ENCODE measurements at places on chromosomes 6 and 20.

DNA sequence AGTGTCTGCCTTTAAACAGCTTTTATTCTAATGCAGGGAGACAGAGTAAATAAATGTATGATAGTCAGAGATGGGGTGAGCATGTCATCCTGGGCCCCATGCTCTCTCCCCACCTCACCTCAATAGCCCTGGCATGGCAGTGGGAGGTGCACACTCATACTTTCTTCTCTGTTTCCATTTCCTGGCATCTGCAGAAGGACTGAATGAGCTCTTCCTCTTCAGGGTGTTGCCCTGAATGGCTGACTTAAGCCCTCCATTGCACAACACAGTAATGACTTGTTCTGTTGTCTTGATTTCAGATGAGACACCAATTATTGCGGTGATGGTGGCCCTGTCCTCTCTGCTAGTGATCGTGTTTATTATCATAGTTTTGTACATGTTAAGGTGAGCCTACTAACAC lies 57.0 kb upstream of the GNRH2 start:
- DNase-seq = no peak

- no peak for DNase-seq
These were observed 88.7 kb downstream of the ARHGAP18 start for GRCh38 chr6:129621252-129621651.

- DNase-seq = no peak
These were observed 45.6 kb upstream of the ARFGEF2 start for GRCh38 chr20:48875914-48876240.

- no peak for DNase-seq
These were observed 2.0 kb downstream of the NEDD9 start for GRCh38 chr6:11230158-11231107.

GRCh38 chr6:90413867-90414266 lies 117.2 kb upstream of the BACH2 start:
- no peak for DNase-seq

DNA sequence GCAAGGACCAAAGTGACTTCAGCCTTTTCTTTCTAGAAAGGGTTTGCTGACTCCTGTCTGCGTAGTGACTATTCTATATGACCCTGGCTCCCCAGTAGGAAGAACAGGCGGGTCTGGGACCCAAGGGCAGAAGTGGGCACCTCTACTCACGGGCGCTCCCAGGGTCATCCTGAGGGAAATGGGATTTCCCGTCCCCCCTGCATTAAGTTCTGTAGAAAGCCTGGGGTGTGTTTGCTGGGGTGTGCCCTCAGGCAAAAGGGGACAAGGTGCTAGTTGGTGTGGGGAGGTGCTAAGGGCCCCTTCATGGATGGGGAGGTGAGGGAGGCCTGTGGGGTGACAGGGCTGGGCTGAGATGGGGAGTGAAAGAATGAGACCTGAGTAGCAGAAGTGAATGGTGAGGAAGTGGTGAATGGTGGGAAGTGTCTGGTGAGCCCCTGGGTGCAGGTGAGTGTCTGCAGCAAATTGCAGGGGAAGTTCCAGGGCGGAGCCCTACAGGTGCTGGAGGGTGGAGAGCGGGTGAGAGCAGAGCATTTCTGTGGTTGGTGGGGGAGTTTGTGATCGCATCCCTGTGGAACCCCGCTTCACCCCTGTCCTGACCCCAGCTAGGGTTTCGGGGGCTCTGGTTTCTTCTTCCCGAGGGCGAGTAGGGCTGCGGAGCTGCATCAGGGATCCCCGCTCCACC lies 21.1 kb downstream of the RAET1L start:
- DNase-seq = no peak

DNA sequence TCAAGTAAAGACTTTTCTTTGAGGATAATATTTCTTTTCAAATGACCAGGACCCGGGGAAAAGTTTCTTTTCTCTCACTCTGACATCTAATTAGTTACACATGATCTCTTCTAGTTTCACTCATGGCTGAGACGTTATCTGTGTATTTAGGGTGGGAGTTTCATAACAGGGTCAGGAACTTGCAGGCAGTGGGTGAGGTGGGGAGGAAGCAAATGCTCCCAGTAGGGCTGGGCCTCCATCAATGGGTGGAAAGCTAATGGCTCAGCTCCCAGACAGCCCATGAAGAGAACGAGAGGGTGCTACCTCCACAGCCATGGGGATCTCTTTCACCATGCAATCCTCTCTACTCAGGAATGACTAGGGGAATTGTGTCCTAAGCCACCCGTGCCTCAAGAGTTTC lies 119.3 kb downstream of the F13A1 start:
- no peak for DNase-seq

DNA sequence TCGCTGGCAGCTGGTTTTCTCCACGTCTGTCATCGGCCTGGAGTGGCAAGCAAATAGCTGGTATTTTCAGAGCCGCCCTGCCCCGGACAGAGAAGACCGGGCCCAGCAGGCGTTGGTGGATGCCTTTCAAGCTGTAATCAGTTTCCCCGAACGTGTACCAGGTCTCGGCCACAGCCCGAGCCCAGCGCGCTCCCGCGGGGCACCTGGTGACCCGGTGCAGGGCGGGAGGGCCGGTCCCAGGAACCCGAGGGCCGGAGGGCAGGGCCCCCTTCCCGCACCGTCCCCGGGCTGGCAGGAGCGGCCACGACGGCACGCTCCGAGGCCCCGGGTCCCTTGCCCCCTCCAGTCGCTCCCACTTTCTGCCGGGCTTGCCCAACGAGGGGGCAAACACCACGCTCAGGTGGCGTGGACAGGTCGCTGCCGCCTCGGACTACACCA lies 348 bp upstream of the PYGB start:
- peak; percentile 66 for DNase-seq

DNA sequence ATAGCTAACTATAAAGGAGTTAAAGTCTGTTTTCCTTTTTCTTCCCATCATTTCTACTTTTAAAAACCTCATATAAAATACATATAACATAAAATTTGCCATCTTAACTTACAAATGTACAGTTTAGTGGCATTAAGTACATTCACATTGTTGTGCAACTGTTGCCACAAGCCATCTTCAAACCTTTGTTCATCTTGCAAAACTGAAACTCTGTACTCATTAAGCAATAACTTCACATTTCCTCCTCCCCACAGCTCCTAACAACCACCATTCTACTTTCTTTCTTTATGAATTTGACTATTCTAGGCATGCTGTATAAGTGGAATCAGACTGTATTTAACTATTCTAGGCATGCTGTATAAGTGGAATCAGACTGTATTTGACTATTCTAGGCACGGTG lies 4.5 kb downstream of the CCDC170 start:
- DNase-seq = peak; percentile 25

- DNase-seq = no peak
These were observed 45.2 kb downstream of the PPP1R3G start for GRCh38 chr6:5130135-5130866.

DNA sequence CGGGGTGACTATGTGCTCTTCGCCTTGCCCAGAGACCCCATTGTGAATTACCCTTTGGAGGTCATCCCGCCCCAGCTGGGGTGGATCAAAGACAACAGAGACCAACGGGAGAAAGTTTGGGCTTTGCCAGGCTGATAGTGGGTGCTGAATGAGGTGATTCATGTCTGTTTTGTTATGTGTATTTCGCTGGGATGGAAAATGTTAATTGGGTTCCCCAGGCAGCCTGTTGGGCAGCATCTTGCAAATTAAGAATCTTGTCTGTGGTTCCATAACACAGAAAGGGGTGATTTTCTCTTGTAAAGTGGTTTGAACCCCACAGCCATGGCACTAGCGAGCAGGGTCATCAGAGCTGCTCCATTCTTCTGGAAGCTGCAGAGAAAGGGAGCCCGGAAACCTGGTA lies 63.1 kb upstream of the UNC93A start:
- no peak for DNase-seq

DNA sequence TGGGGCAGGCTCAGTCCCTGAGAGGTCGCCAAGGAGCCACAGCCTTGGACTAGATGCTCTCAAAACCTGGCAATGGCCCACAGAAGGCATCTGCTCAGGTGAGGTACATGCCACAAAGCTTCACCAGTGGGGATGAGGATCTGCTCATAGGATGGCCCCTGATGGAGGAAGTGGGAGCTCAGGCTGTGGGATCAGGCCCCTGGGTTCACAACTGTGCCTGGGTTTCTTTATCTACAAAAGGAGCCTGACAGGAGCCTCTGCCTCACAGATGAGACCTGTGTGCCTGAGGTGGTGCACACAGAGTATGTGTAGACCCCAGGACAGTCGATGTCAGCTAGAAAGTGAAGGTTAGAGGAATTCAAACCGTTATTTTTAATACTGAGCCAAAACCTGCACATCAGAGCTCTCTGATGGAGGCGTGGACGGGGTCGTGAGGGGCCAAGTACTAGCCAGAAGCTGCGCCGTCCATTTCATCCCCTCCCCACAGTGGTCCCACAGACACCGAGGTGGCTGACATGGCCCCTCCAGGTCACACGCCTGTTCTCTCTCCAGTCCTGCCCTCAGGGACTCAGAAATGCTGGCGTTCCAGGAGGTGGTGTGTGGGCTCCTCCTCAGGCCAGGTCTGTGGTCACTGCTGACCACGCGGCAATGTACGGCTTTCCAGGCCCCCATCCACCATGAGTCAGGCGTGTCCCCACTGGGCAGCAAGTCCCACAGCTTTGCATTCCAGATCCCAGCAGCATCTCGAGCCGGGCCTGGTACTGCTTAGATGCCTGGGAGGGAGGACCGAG lies 33.3 kb downstream of the NTSR1 start:
- no peak for DNase-seq

DNA sequence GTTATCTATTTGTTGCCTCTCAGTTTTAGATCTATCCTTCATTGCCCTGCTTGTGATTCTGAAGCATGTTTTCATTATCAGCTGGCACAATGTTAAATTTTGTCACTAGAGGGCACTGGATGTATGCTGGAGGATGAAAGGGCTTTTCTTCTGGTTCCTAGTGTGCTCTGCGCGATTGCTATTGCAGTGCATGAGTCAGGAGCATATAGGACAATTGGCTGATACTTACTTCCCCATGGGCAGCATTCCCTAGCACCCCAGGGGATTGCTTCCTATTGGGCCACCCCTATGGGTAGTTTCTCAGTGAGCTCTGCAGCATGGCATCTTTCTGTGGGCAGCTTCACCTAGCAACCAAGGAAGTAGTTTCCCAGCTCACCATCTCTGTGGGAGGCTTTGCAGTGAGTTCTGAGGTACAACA lies 280.3 kb upstream of the SYNCRIP start:
- DNase-seq = peak; percentile 44
